NCI-H1436 treated with DMSO at 0.1 percent for 48 hours (cell line): ENCODE measurements at places on chromosomes 2 and 18.

DNA sequence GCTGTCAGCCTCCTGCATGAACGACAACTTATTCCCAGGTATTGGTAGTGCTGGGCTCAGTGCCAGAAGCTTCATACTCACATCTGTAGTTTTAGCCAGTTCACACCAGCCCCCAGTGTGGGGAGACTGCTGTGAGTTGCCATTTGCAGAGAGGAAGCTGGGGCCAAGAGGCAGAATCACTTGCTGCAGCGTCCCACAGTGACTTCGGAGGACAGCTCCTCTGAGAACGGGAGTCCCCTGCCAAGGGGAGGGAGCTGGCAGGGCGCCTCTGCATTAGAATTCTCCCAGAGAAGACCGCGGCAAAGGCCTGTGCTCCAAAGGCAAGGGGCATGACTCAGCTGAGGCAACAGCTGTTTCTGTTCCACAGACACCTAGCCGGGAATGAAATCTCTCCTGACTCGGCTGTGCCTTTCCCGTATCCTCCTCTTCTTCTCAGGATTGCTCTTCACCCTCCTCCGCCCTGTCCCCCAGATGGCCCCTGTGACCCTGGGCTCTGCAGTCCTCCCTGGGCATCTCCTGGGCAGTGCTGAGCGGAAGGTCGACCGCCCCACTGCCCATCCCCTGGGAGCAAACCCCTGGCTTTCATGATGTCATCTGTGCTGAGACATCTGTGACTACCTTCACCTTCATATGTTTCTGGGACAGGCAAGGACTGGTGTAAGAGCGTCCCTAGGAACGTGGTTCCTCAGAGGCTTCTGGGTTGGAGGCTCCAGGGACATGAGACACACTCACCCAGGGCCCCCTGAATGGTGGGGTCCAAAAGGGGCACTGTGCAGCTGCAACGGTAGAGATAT, 18.0 kb downstream of the MAL start:
- DNase-seq: no peak

DNA sequence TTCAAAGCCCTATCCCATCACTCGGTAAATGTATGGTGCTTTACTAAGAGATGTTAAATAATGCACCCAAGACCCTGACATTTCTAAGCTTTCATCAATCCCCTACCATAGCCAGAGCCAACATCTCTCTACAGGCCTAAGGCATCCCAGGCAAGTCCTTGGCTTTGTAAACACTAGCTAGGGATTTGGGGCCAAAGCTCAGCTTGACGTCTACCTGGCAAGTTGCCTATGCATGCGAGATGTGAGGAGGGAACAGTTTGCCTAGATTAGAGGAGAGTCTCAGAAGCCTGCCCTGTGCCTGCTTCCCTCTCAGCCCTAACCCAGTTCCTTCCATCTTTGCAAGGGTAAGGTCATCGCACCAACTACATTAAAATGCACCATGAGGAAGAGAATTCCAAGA, 221.5 kb upstream of the NCKAP5 start:
- no peak for DNase-seq

- no peak for DNase-seq
Measured at GRCh38 chr18:33673689-33674088, 95.7 kb downstream of the ASXL3 start.

DNA sequence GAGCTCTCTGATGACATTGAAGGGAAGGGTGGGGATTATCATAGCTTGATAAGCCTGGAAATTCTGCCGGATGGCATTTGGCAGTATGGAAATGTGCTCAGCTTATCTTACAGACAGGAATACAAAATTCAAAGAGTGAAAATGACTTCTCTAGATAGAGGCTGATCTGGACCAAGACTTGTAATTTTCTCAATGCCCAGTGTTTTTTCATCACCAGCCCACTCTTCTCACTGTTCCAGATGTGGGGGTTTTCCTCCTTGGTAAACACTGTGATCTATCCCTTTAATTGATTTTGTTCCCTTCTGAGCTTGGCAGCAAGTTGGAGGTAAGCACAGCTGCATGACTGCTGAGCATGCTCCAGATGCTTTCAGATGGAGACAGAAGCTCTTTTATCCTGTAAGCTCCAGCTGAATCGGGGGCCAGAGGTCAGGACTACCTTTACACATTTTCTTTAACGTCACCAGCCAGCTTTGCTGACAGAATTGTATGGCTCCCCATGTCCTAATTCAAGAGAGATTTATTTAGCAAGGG, 287.4 kb upstream of the TCF4 start:
- no peak for DNase-seq

DNA sequence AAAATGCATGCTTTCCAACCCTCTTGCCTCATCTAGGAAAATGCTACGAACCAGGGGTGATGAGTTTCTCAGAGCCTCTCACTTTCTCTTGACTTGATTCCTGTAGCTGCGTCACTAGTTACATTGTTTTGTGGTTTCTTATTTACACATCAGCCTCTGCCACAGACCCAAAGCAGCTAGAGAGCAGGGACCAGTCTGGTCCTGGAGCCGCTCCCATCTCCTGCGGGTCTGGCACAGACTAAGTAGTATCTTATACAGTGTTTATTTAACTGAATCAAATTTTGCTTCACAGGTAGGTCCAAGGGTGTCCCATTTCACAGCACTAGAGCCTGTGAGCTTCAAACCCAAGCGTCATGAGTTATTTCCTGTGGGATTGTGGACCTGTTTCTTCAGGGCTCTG, 310.5 kb downstream of the MYCN start:
- no peak for DNase-seq

- DNase-seq: no peak
Measured at GRCh38 chr2:241924909-241925250, 55.4 kb downstream of the RTP5 start.

GRCh38 chr2:25561136-25561850, 112.1 kb downstream of the DTNB start:
- no peak for DNase-seq

DNA sequence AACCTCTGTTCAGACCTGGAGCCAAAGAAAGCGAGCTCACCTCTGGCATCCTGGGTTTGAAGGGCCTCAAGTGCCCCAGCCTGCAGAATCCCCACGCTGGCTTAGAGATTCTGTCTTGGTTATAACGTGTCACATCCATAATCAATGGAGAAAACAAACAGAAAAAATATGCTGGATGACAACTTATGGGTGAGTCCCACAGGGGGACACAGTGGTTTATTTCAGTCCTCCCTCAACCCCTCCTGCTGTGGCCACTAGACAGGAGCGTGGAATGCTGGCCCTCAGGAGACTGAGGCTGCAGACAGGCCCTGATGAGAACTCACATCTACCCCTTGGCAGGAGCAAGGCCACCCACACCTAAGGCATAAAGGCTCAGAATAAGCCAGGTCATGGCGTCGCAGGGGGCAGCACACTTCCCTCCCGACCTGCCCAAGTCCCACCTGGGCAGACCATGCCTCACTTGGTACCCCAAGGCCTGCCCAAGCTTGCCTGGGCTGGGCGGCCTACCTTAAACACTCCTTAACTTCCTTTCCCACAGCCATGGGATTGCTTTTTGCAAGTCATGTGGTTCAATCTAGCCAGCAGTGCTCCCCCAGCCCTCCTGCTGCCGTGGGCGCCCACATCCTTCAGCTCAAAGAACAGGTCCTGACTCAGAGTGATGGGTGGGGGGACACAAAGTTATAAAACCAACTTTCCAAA, 19.9 kb downstream of the COX7A2L start:
- DNase-seq: no peak

DNA sequence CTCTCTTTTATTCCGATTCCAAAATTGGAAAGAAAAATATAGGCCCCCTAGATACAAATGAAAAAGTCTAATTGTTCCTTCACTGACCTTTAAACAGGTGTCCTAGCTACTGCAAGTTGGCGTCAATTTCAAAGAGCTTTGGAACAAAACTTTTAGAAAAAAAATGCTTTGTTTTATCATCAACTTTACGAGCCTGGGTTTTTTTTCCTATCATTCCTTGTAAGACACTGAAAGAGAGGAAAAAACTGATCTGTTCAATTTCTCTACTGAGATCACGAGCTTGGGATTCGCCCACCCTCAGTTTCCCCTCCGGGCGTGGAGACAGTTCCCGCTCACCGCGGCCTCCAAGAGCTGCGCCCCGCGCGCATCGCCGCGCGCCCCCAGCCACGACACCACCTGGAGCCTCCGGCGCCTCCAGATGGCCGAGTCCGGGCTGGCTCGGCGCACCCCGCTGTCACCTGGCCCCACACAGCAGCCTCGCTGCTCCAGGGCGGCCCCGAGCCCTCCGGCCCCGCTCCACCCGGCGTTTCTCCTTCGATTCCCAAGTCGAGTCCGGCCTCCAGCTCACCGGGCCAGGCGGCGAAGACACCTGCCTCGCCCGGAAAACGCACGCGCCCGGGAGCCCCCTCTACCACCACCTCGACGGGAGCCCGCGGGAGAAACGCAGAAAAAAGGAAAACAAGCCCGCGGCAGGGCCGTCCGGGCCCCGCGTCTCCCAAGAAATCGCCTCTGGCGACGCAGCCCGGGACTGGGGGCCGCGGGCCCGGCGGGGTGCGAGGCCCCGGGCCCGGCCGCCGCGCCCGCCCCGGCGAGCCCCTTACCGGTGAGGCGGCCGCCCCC, 656 bp downstream of the TBC1D8 start:
- no peak for DNase-seq

GRCh38 chr2:18835787-18836186, 246.4 kb upstream of the NT5C1B start:
- no peak for DNase-seq

DNA sequence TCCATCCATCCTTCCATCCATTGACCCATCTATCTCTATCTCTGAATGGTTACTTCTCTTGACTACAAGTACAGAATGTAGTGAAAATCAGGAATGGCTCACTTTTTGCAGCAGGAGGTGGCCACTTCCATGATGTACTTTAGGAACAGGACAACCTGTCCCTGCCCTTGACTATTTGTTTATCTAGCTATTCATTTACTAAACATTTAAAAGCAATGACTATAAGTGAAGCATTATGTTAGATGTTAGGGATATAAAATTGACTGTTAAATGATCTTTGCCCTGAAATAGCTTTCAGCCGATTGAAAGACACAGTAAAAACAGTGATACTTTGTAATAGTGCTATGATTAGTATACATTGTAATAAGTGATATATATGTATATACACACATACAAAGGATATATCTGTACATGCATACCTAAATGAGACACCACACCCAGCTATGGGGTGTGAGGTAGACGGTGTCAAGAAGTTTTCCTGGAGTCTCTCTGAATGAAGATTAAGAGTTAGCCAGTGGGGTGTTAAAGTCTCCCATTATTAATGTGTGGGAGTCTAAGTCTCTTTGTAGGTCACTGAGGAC, 68.5 kb downstream of the C18orf54 start:
- DNase-seq: no peak

GRCh38 chr2:45614871-45615415, 3.9 kb upstream of the SRBD1 start:
- no peak for DNase-seq

- no peak for DNase-seq
Measured at GRCh38 chr2:7771781-7772180, 854.6 kb downstream of the RNF144A start.

GRCh38 chr18:49582579-49582978, 20.7 kb downstream of the LIPG start:
- DNase-seq: no peak

DNA sequence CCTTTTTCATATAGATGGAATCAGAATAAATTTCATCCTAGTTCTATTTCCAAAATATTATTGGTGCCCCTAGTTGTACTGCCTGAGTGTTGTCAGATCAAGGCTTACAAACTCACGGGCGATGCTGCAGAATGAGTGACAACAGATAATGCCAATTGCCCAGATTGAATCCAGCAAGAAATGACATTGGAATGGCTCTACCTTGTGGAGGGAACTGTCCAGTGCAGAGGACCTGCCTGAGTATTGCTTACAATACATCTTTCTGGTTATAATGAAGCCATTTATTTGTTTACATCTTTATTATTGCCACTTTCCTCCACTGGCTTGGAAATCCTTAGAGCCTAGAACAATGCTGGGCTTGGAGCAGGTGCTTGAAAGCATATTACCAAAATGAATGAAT, 7.8 kb upstream of the IL1R2 start:
- no peak for DNase-seq
